ENCODE measurements at places on chromosomes 4 and X.

DNA sequence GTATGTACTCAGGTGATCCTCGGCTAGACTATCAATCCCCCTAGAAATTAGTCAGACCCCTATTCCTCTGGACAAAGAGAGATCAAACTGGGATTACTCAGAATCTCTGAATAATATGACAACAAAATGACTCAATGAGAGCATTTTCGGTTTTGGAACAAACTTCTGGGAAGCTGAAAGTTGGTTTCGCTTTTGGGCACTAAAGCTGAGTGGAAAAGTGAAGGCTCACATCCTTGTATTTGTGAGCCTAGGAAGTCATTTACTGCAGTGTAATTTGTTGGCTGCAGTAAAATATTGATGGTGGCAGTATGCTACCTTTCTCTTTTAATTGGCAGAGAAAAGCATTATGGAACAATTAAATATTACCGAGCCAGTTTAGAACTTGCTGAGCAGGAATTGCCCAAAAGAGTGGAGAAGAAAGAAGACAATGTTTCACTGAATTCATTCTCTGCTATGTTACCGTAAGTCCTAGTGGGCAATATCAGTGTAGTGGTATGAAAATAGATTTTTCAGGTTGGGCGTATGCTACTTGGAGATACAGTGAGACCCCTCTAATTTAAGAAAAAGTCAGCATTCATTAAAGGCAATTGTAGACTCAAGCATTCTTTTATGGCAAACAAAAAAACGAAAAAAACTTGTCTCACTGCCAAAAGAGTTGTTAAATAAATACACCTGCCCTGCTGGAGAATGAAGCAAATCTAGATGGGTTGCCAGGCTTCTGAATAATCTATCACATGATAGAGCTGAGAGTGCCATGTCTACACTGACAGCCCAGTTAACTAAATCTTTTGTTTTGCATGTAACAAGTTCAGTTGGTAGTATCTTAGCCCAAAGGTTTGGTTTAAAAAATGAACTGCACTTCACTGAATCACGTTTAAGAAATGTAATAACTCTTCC lies 69.6 kb downstream of the AGTR2 start:
- no peak for DNase-seq

DNA sequence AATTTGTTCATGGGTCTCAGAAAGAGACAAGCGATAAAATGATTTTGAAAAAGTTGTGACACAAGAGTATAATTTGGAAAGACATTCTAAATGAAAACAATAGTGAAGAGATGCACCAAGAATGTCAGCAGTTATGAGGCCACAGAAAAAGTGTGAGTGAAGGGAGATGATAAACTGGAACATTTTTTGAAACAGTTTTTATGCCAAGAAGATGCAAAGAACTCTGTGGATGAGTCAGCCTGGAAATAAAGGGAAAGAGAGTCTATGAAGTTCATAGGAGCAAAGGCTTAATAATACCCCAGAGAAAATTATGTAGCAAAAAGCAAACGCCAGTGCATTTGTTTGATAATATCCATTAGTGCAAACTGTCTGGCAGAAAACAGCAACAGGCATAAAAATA lies 188.4 kb upstream of the TBC1D9 start:
- no peak for DNase-seq

DNA sequence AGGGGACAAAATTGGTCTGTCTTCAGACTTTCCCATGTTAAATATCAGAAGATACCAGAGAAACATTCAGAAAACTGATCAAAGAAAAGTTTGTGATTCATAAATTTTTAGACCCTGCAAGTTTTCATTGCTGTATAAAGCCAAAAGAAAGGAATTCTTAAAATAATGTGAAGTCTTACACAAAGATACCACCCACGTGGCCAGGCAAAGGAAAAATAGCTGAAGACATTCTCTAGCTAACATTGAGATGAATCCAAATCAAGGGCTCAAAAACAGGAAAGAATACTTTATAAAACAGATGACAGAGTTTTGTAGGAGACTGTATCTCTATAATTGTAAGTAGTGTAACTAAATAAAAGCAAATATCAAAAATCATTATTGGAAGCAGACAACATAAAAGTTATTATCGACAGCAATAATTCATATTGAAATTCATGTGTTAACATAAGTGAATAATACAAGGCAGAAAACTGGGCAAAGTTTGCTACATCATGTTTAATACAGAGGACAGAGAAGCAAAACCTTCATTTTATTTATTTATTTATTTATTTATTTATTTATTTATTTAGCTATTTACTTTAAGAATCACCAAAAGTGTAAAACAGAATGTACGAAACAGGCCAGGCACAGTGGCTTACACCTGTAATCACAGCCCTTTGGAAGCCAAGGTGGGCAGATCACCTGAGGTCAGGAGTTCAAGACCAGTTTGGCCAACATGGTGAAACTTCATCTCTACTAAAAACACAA lies 204.6 kb upstream of the SLIT2 start:
- DNase-seq, result no peak

DNA sequence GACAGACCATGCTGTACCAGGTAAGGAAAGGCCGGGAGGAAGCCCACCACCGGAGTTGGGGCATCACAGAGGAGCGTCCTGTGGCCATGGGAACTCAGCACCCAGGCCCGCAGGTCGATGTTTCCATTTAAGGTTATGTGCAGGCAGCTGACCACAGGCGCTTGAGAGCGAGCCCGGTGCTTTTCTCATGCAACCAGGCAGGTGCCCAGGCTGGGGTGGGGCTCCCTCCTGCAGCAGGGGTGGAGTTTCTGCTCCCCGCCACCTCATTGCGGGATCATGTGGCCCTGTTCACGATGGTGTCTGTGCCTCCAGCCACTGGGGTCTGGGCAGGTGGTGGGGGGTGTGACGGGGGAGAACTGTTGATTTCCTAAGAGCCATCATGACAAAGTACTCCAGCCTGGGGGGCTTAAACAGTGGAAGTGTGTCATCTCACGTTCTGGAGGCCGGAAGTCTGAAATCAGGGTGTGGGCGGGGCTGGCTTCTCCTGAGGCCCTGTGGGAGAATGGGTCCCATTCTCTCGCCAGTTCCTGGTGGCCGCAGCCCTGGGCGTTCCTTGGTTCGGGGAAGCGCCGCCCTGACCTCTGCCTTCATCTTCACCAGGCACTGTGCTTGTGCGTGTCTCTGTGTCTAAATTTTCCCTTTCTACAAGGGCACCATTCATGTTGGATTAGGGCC lies 60.9 kb downstream of the CPZ start:
- no peak for DNase-seq

Measured in left cardiac atrium (tissue), 4 donors.